Activated T-helper 9 cell treated with anti-CD3 and anti-CD28 coated beads, Interleukin-2, amount 50 U/mL, for 16 hours (primary cell): ENCODE measurements at places on chromosomes 12 and 14.

GRCh38 chr12:86264451-86265328 is 8.5 kb upstream of the MGAT4C start:
- no peak for DNase-seq

- no peak for DNase-seq
Measured at GRCh38 chr14:96122496-96122895, 82.1 kb upstream of the BDKRB2 start.

DNA sequence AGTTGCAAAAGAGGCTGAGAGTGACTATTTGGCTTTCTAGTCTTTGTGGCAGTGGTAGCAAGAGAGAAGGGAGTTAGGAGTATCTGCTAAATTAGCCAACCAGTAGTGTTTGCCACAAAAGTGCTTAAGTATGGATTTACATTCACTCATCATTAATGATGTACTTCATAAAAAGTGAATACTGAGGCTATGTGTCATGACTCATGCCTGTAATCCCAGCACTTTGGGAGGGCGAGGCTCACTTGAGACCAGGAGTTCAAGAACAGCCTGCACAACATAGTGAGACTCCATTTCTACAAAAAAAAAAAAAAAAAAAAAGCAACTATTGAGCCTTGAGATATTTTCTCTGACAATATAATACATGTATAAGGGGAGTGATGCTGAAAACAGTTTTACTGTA is 36.8 kb downstream of the CCDC177 start:
- DNase-seq: no peak

DNA sequence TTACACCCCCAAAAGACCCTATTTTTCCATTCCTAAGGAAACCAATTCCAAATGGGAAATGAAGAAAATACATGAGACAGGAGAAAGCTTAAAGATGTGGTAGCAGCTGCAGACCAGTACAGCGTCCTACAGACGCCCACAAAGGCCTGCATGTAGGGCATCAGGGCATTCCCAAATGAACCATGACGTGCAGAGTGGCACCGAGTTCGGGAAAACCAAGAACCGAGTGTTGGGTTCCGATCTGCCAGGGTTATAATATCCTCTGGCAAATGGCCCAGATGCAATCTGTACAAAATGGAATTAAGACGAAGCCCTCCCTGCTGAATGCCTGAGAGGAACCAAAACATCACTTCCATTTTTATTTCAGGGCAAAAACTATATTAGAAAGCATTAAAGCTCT is 34.4 kb upstream of the SELPLG start:
- no peak for DNase-seq

DNA sequence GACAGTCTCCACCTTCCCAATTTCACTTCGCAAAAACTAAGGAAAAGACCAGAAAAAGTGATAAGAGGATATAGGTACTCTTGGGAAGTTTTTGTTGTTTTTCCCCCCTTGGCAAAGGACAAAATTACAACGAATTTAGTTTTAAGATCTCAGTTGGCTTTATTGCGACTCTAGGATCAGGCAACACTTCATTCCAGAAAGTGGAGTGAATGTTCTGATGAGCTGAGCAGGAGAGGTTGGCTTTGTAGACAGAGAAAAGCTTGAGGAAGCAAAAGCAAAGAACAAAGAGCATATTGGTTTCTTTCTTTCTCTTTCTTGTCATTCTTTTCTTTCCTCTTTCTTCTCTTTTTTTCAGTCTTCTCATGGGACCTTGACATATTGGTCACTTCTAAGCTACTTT is 640 bp upstream of the ZFYVE1 start:
- no peak for DNase-seq

DNA sequence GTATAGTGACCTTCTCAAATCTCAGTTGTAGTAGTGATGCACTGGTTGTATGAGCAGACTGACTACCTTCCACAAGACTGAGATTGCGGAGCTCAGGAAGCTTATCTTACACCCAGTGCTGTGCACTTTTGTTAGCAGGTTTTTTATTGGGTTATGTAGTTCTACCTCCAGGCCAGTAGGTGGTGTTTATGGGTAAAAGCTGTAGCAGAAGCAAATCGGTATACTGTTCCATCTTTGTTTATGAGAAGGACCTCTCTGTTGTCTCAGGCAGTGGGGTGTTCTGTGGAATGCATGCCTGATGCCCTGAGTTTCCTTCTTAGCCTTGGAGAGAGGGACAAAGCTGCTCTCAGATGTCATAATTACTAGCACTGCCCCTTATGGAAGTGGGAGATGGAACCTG is 217.8 kb downstream of the LRFN5 start:
- no peak for DNase-seq

GRCh38 chr14:98847521-98848468 is 424.2 kb downstream of the BCL11B start:
- no peak for DNase-seq

DNA sequence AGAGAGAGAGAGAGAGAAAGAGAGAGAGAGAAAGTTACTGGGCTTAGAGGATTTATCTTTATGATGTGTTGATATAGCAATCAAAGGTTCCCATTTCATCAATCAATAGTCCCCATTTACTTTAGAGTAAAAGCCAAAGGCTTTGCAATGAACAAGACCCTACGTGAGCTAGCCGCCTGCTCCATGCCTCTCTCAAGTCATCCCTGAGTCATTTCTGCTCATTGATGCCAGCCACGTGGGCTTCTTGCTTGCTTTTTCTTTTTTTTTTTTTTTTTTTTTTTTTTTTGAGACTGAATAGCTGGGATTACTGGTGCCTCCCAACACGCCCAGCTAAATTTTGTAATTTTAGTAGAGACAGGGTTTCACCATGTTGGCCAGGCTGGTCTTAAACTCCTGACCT is 70.9 kb downstream of the GPR135 start:
- DNase-seq: no peak

- no peak for DNase-seq
Measured at GRCh38 chr12:69655616-69656340, 43.3 kb downstream of the BEST3 start.

- DNase-seq: no peak
Measured at GRCh38 chr12:65427646-65428045, 149.2 kb downstream of the MSRB3 start.

DNA sequence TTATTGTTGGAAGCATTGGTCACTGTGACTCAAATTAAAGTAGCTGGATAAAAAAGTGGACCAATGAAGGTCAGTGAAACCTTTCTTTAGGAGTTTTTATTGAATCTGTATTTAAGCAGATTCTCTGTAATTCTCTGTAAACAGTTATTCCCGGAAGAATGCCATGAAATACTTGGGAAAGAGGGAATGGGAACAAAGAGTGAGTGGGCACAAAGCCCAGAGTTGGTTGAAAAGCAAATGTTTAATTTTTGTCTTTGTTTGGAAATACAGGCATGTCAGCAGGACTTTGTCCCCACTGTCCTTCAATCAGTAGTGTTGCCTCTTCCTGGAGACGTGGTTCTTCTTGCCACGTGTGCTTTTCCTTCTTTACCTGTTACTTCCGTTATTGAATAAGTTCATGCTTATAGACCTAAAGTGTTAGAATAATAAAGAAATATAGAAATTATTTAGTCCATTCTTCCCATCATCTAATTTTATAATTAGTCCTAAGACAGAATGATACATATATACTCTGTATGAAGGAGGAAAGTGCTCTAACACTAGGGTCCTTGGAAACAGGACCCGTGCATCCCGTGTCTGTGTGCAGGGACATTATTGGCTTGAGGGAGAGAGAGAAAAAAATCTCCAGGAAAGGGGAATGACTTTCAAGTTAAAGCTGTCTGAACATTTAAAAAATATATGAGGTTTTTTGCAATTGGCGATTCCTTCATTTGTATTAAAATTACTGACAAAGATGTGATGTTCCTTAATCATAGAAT is 2.0 kb upstream of the ANG start:
- no peak for DNase-seq

DNA sequence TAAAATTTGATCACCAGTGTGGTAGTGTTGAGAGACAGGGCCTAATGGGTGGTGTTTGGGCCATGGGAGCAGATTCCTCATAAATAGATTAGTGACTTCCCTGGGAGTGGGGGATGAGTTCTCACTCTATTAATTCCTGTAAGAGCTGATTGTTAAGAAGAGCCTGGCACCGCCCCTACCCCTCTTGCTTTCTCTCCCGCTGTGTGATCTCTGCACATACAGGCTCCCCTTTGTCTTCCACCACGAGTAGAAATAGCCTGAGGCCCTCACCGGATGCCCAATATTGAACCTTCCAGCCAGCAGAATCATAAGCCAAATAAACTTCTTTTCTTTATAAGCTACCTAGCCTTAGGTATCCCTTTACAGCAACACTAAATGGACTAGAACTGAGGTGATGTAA is 31.9 kb upstream of the CAND1 start:
- DNase-seq: no peak

- DNase-seq: no peak
Measured at GRCh38 chr12:27436029-27436428, 10.5 kb upstream of the SMCO2 start.

- DNase-seq: no peak
Measured at GRCh38 chr12:47094804-47095203, 15.0 kb upstream of the AMIGO2 start.

DNA sequence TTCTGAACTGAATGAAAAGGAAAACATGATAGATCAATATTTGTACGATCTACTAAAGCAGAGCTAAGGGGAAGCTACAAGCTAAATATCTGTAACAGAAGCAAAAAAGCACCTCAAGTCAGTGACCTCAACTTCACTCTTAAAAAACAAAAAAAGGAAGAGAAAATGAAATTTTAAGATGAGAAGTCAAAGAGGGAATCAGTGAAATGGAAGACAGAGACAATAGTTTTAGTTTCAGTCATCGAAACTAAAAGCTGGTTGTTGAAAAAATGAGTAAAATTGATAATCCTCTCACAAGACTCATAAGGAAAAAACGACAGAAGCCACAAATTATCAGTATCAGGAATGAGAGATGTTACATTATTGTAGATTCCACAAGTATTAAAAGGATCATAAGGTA is 11.9 kb upstream of the SLC2A13 start:
- no peak for DNase-seq

DNA sequence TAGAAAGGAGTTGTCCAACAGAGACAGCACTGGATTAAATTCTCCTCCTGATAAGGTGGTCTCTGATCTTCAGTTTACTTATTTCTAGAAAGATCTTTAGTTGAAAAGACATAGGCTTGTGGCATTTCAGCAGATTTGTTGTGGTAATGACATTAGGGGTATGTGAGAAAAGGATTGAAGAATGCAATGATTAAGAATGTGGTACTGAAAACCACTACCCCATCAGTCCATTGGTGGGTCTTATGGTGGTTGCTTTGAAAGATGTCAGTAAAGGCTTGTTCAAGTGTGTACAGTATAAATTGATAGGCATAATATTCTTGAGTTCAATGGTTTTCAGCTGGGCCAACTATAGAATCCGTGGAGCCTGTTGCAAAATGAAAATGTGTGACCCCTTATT is 10.8 kb downstream of the PPFIBP1 start:
- DNase-seq: no peak

- no peak for DNase-seq
Measured at GRCh38 chr14:60355768-60356167, 106.7 kb downstream of the PPM1A start.

DNA sequence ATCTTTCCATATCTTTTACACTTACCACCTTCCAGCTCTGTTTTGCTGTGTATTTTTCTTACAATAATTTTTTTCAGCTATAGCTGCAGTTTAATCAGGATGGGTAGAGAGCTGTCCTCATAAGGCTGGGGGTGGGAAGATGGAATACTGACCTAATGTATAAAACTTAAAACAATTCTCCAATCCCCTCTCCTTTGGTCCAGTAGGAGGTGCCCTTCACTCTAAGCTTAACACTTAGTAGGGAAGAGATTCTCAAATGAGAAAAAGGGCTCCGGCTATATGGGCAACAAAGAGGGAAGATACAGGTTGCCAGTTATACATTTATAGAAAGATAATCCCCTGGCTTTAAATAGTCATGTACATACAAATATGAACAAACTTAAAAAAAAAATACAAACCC is 2.8 kb downstream of the ORMDL2 start:
- DNase-seq: no peak

DNA sequence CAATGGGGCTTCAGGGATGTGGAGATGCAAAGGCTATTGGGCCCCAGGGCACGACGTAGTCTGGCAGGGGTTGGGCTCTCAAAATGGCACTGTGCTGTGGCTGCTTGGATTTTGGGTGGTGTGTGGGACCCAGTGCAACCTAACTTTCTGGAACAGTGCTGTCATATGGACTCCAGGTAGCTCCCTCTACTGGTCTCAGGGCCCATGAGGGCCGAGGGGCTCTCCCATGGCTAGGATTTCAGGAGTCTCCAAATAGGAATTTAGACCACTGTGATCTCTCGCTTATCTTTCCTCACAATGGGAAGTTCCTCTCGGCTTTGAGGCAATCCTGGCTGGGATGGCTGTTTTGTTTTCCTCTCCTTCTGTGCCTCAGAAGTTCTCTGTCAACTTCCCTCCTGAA is 68.2 kb upstream of the MUCL1 start:
- no peak for DNase-seq

- no peak for DNase-seq
Measured at GRCh38 chr14:66085665-66086064, 400.5 kb upstream of the CCDC196 start.

- no peak for DNase-seq
Measured at GRCh38 chr14:69797573-69798338, 715 bp upstream of the SLC10A1 start.

- no peak for DNase-seq
Measured at GRCh38 chr12:123075087-123075645, 75.7 kb downstream of the PITPNM2 start.

- DNase-seq: no peak
Measured at GRCh38 chr12:51520576-51521325, 70.3 kb upstream of the SCN8A start.

- DNase-seq: no peak
Measured at GRCh38 chr14:26873362-26873960, 275.6 kb upstream of the NOVA1 start.

DNA sequence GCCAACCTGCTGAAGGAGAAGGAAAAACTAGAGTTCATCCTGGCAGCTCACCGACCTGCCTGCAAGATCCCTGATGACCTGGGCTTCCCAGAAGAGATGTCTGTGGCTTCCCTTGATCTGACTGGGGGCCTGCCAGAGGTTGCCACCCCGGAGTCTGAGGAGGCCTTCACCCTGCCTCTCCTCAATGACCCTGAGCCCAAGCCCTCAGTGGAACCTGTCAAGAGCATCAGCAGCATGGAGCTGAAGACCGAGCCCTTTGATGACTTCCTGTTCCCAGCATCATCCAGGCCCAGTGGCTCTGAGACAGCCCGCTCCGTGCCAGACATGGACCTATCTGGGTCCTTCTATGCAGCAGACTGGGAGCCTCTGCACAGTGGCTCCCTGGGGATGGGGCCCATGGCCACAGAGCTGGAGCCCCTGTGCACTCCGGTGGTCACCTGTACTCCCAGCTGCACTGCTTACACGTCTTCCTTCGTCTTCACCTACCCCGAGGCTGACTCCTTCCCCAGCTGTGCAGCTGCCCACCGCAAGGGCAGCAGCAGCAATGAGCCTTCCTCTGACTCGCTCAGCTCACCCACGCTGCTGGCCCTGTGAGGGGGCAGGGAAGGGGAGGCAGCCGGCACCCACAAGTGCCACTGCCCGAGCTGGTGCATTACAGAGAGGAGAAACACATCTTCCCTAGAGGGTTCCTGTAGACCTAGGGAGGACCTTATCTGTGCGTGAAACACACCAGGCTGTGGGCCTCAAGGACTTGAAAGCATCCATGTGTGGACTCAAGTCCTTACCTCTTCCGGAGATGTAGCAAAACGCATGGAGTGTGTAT is 2.4 kb downstream of the FOS start:
- no peak for DNase-seq

GRCh38 chr14:102220031-102220430 is 80.3 kb downstream of the WDR20 start:
- no peak for DNase-seq
